Epithelial cell of proximal tubule (primary cell): ENCODE measurements at places on chromosomes 4 and X.
A peak's percentile ranks its signal among the peaks of the same experiment; 100 is the strongest.

GRCh38 chr4:38243388-38244053 lies 283.3 kb downstream of the PTTG2 start:
- no peak for DNase-seq

- DNase-seq: no peak
Measured at GRCh38 chr4:62288808-62289541, 1088.8 kb downstream of the ADGRL3 start.

- DNase-seq: no peak
Measured at GRCh38 chr4:137070614-137071013, 461.7 kb downstream of the PCDH18 start.

DNA sequence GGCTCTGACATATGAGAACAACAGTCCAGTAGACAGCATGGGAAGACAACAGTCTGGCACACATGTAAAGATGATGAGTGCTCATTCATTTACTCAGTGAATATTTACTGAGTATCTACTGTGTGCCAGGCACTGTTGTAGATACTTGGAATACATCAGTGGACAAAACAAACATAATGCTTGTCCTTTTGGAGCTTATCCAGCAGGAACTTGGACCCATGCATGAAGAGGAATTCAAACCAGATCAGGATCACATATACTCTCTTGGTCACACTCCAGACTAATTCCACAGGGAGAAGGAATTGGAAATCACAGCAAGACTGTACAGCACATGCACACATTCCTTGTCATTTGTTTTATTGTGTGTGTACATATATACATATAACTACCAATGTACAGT lies 217.6 kb upstream of the TTC29 start:
- DNase-seq: no peak

DNA sequence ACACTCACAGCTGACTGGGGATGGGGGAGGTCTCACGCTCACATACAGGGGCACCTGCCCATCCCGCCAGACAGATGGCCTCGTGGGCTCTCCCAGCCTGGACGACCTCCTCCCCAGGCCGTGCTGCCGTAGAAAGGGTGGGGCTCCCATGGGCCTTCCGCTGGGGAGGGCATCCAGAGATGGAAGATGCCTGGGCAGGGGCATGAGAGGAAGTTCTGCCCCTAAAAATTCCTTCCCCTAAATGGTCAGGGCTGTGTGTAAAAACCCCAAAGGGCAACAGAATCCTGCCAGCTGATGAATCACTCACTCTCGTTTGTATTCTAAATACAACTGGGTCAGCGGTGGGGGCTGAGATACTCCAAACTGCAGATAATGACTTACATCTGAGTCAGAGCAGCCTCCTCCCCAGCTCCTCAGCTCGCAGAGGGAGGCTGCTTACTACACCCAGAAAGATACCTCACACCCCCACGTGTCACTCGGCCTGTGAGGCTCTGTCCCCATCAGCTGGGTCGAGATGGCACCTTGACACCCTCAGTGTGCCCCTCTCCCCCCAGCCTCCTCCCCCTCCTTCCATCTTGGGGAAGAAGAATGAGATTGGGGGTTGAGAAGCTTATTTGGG lies 10.1 kb downstream of the WDR1 start:
- no peak for DNase-seq

- peak; percentile 93 for DNase-seq
Measured at GRCh38 chr4:103996637-103997036, 276.9 kb upstream of the TACR3 start.

DNA sequence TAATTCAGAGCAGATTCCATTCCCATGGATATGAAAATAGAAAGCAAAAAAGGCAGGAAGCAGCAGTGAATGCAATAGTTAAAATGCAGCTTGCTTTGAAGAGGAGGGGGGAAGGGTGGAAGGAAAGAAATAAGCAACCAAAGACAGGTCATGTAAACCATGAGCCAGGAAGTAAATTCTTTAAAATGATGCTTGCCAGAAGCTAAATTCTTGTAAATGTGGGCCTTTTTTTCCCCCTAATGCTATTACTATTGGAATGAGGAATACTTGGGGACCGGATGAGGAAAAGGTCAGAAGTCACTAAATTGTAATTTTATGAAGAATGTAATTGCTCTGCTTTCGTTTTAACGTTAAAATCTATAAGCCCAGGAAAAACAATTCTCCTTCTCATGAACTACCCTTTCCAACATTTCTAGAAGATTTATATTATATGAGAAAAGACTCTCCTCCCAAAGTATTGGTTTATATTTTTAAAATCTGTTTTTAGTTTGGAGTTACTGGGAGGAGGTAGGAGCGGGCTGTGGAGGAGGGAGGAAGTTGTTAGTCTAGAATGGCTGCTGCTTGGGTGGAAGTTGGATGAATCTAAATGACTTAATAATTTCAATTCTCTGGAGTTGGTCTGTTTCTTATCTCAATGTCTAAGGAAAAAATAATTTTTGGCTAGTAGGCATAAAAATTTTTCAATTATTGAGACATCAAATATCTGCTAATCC lies 77.6 kb upstream of the PCDH18 start:
- DNase-seq: no peak

DNA sequence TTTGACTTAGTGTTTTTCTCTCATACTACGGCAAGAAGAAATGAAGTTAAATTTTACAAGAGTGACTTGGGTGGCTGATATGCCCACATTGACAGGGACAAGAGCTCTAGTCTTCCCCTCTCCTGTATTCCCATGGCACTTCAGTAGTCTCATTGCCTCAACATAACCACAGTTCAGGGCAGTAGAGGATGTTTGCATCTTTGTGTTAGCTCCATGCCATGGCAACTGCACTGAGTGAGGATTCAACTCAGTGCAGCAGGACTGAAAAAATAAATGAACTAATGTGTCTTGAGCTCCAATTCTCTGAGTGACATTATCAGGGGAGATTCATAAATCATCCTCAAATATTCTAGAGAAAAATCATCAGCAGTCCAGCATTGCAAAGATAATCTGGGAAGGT lies 78.8 kb downstream of the TET2 start:
- no peak for DNase-seq

GRCh38 chr4:89681219-89681618 lies 155.7 kb downstream of the SNCA start:
- no peak for DNase-seq

GRCh38 chrX:23195761-23196160 lies 138.9 kb upstream of the PTCHD1 start:
- no peak for DNase-seq

GRCh38 chrX:20742106-20742505 lies 475.4 kb upstream of the RPS6KA3 start:
- no peak for DNase-seq

DNA sequence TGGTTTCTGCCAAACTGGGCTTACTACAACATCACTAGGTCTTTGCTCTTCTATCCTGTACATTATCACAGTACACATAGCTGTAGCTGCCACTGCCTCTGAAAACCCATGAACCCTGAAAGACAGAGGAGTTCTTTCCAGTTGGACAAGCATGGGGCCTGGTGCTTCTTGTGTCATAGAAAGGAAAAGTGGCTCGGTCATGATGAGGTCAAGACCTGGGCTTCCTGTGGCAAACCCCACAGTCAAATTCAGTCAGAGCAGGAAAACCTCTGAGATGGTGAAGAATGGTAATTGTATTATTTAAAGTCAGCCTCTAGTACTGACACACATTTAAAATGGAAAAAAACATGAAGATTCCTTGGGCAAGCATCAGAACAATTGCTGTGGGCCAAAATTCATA lies 133.3 kb upstream of the PRPS2 start:
- DNase-seq: no peak

- DNase-seq: no peak
Measured at GRCh38 chrX:153307276-153308178, 14.0 kb downstream of the PNMA6F start.

- DNase-seq: no peak
Measured at GRCh38 chr4:185128272-185129119, 14.6 kb upstream of the SLC25A4 start.

GRCh38 chr4:69822198-69822597 lies 37.7 kb downstream of the SULT1E1 start:
- DNase-seq: no peak

GRCh38 chrX:53080628-53081580 lies 1.3 kb upstream of the TSPYL2 start:
- no peak for DNase-seq

GRCh38 chr4:143458966-143459365 lies 54.5 kb upstream of the SMARCA5 start:
- no peak for DNase-seq

DNA sequence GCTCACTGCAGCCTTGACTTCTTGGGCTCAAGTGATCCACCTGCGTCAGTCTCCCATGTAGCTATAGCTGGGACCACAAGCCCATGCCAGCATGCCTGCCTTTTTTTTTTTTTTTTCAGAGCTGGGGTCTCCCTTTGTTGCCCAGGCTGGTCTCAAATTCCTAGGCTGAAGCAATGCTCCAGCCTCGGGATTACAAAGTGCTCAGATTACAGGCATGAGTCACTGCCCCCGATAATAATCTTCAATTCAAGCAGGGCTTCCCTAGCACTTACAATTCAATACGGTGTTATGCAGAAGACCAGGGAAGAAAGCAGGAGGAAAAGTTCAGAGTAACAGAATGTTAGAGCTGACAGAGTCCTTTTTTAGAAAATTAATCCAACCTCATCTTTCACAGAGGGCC lies 26.1 kb downstream of the OTOP1 start:
- no peak for DNase-seq

GRCh38 chrX:13502590-13502989 lies 66.8 kb upstream of the EGFL6 start:
- DNase-seq: no peak

- DNase-seq: no peak
Measured at GRCh38 chr4:47106561-47106960, 75.2 kb downstream of the GABRB1 start.

- no peak for DNase-seq
Measured at GRCh38 chr4:54513204-54513603, 144.6 kb upstream of the KIT start.

GRCh38 chr4:91826186-91826585 lies 477.6 kb upstream of the GRID2 start:
- no peak for DNase-seq

GRCh38 chr4:52126966-52127365 lies 75.9 kb downstream of the SPATA18 start:
- DNase-seq: no peak

DNA sequence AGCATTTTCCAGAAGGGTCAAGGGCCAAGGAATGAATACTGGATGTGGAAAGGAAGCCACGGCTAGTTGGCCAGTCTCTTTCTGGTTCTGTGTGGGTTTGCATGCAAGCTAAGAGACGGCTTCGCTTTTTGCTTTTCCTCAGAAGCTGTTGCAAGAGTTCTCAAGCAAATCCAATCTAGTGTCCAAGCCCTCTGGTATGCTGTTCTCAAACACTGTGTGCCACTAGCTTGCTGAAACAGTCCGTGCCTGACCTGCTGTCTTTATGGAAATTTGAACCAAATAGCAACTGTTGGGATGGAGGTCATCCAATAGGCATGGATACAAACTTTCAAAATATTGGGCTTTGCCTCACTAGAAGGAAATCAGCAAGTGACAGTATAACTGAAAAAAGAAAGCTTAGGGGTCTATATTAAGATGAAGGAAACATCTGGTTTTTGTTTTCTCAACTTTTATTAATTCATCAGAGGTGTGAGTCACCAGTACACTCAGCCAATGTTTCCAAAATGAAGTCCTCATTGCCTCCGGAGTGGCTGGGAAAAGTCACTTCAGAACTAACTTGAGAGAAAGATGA lies 70.5 kb downstream of the SLC9A6 start:
- DNase-seq: no peak

DNA sequence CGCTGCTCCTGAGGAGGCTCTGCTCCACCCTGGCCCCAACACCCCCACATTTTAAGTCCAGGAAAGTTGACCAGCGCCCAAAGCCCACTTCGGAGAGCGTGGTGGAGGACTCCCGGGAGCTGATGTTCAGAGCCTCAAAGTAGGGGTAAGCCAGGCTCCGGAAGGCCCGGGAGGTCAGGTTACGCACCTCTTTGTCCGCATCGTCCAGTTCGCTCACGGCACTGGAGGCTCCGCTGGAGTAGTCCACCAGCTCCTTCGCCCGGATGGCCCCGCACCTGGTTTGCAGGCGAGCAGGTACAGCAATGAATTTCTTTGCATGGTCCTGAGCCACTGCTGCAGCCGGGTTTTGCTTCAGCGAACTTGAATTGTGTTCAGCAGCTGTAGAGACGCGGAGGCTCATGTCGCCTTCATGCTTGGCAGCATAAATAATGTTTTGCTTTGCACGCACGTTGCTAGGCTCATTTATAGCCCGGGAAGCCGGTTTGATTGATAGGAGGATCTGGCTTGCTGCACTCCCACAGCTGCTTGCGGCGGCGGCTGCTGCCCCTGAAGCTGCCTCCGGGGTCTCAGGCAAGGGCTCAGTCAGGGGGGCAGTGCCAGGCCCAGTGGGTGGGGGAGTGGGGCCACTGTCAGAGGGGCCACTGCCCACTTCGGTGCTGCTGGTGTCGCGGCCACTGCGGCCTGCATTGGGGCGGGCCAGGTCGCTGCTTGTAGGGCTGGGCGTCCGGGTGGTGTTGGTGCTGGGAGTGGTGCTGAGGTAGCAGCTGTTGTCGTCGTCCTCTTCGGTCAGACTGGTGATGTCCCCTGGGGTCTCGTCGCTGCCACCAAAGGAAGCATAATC lies 4.8 kb downstream of the C4orf54 start:
- no peak for DNase-seq

DNA sequence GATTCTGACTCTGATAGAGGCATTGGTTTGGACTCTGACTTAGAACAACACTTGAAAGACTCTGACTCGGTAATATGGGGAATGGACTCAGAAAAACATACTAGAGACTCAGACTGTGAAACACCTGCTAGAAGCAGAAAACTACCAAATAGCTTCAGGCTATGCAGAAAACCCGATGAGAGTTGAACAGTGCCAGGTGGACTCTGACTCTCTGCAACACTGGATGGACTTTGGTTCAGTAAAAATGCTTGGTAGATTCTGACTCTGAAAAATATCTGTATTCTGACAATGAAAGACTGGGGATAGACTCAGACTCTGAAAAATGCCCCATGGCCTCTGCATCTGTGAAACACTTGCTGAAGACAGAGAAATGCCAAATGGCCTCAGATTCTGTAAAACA lies 215.1 kb upstream of the HDX start:
- DNase-seq: no peak

DNA sequence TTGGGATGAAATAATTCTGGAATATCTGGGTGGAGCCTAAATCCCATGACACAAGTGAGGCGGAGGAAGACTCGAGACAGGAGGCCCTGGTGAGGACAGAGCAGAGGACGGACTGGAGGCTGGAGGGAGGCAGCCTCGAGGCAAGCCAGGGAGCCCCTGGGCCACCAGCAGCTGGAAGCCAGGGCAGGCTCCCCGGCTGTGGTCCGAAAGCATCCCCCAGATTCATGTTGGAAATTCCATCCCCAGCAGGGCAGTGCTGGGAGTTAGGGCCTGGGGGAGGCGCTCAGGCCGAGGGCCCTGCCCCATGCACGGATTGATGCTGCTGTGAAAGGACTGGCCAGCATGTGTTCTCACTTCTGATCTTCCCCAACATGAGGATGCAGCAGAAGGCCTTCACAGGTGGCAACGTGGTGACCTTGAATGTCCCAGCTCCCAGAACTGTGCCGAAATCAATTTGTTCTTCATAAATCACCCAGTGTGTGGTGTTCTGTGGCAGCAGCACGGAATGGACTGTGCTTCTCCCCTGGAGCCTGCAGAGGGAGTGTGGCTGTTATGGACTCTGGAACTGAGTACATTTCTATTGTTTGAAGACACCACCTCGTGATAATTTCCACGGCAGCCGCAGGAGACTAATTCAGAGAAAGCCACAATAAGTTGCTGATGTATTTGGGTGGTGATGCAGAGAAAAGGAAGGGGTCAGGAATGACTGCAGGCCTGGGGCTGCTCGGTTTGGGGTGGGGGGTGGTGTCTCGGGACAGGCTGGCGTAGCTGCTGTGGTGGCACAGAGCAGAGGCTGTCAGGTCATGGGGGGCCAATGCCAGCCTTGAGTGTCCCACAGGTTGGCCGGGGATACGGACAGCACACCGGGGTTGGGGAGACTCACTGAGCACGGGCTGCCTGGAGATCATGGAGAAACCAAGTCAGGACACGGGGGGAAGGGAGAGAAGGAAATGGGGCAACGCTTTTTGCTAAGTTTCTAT lies 56.9 kb downstream of the PCGF3 start:
- DNase-seq: no peak
